HCEC 1CT (cell line): ENCODE measurements at places on chromosomes 2 and 18.
A peak's percentile ranks its signal among the peaks of the same experiment; 100 is the strongest.

DNA sequence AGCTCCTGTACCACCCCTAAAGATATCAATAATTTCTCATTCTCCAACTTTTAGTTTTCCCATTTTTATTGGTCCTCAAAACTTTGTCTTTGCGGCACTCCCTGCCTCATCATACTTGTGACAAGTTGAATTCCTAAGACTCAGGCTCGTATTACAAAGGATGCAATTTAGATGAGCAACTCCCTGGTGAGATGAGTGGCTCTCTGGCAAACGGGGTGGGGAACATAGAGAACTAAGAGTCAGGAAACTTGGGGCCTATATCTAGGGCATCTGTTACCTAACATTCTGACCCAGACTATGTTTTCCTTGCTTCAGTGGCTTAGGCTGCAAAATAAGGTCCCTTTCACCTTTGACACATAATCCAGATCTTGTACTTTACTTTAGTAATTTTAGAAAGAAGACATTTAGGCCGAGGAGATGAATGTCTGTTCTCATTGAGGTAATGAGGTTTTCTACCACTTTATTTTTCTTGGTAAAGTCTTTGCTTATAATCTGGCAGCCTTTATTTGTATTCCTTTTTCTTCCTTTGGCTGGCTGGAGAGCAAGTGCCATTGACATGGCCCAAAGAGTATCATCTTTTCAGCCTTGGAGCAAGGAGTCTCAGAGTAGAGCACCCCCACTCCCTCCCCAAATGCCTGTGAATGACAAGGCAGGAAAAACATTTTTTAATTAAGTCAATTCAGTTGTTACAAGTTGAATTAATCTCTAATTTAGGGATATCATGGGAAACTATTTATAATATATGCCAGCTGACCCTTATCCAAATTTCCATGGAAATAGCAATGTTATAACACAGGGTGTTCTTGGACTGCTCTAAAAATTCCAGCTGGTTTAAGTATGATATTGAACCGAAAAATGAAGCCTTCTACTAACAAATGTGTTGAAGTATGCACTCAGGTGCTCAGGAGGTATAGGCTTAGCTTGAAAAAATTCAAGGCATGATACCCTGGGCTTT lies 15.2 kb downstream of the TSPYL6 start:
- DNase-seq: peak; percentile 87

GRCh38 chr2:122333932-122334331 lies 578.5 kb downstream of the TSN start:
- no peak for DNase-seq

GRCh38 chr2:127619877-127620705 lies 25.9 kb upstream of the GPR17 start:
- DNase-seq: no peak

DNA sequence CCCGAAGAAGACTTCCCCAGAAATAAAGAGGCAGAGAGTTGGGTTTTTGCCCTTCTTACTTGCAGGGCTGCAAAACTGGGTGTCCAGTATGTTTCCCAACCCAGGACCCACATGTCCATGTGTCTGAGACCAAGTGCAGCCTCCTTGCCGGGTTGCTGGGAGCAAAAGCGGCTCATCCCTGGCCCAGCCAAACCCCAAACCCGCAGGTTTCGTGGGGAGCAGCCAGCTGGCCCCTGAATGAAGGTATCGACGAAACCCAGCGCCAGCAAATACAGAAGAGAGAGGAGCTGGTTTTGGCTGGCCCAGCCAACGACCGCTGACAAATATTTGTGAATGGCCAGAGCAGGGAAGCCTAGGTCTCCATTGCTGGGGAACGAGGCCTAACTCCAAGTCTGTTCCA lies 197.1 kb downstream of the SMAD7 start:
- no peak for DNase-seq

- DNase-seq: no peak
These were observed 20.5 kb downstream of the THAP4 start for GRCh38 chr2:241616168-241617125.
